ENCODE measurements at places on chromosomes 2 and 18.

DNA sequence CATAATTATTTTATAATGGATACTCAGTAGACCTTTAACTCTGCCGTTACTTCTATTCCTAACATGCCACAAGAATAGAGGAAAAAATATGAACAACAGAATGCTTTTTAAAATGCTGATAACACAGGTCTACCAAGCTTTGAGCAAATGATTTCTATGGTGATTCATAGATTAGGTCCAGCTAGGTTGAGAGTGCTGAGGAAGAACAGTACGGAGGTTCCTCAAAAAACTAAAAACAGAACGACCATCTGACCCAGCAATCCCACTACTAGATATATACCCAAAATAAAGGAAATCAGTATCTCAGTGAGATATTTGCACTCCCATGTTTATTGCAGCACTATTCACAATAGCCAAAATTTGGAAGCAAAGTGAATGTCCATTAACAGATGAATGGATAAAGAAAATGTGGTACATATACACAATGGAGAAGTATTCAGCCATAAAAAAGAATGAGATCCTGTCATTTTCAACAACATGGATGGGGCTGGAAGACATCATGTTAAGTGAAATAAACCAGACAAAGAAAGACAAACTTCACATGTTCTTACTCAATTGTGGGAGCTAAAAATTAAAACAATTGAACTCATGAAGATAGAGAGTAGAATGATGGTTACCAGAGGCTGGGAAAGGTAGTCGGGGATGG is 111.6 kb upstream of the SERTAD2 start:
- no peak for DNase-seq

- no peak for DNase-seq
Observed at GRCh38 chr2:232634206-232635150, 1.1 kb downstream of the EFHD1 start.

DNA sequence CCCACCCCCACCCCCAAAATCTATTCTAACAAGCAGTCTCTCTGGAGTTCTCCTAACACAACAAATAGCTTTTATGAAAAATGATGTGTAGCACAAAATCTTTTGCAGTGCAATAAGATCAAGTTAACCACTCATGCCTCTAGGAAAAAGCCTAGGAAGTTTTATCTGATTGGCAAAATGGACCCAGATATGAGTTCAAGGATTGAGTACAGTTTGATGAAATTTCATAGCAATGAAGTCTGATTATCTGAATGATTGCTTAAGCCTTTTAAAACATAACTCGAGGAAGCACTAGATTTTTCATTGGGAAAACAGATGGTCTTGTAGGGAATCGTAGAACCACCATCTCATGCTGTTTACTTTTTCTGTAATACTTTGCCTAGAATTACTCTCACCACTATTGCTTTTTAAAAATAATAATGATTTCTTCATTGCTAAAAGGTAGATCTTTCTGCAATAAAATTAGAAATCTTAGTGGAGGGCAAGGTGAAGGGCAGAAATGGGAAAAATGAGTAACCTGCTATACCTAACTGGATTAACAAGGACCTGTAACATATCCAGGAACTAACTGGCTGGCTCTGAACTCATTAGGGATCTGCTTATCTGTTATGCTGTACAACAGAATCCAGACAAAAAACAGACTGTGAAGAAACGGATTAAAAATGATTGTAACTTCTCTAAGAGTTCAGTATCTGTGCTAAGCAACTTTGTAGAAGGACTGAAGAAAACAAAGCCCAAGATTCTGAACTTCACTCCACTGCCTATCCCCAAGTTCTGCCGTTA is 73.7 kb upstream of the ETAA1 start:
- no peak for DNase-seq

GRCh38 chr2:27795093-27795834 is 23.7 kb downstream of the MRPL33 start:
- no peak for DNase-seq
